ENCODE measurements at places on chromosomes 6 and 20.

- DNase-seq, result no peak
These were observed 122.2 kb downstream of the CDH26 start for GRCh38 chr20:60080401-60080800.

GRCh38 chr6:13712599-13712898 is 914 bp upstream of the RANBP9 start:
- no peak for DNase-seq

GRCh38 chr20:33667245-33667675 is 517 bp downstream of the ACTL10 start:
- DNase-seq, result no peak

DNA sequence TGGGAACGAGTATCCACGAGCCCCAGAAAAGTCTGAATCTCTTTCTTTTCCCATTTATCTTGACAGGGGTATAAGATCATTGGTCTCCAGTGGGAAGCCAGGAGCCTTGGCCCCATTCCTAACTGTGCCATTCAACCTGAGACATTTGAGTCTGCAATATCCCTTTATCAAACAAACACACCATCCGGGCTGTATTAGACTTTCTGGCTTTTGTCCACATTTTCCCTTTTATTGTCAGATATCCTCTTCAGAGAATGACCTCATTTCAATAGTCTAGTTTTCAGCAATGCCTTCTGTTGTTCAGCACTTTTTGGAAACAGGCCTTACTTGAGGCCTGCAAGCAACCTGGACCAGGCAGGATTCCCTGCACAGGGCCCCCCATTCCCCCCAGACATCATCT is 15.7 kb downstream of the BPIFA1 start:
- DNase-seq, result no peak

- no peak for DNase-seq
These were observed 39.6 kb upstream of the MLN start for GRCh38 chr6:33843131-33844121.

DNA sequence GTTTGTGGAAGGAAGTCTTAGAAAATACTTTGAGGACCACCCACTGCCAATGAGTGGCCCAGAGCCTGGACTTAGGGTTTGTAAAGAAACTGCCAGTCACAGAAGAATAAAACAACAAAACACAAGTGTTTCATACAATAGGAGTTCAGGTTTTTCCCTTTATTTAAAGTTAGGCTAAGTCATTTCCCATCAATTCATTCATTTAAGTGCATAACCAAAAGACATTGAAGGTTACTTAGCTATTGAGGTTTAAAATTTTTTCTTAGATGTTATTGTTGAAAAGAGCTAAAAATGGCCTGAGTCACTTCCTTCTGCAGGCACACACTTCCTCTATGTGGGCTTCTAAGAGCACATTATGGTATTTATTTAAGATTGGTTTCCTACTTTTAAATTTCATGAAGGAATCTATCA is 54.2 kb downstream of the ARMC2 start:
- no peak for DNase-seq

DNA sequence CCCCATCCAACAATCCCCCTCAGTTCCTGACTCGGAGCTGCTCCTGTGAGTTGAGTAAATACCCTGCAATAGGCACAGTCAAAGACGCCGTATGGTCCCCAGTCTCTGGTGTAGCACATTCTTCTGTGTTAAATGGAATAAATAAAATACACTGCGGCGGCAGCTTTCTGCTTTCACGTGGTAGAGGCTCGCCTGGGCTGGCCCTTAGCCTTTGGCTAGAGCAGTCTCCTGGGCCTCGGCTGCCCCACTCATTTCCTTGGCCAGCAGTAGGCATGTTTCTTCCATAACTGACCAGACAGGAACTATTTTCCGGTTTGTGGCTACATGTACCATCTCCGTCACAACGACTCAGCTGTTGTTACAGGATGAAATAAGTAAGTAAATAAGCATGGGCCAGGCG is 20.7 kb downstream of the SERPINB6 start:
- no peak for DNase-seq

GRCh38 chr6:146865756-146866379 is 267.1 kb downstream of the ADGB start:
- no peak for DNase-seq

DNA sequence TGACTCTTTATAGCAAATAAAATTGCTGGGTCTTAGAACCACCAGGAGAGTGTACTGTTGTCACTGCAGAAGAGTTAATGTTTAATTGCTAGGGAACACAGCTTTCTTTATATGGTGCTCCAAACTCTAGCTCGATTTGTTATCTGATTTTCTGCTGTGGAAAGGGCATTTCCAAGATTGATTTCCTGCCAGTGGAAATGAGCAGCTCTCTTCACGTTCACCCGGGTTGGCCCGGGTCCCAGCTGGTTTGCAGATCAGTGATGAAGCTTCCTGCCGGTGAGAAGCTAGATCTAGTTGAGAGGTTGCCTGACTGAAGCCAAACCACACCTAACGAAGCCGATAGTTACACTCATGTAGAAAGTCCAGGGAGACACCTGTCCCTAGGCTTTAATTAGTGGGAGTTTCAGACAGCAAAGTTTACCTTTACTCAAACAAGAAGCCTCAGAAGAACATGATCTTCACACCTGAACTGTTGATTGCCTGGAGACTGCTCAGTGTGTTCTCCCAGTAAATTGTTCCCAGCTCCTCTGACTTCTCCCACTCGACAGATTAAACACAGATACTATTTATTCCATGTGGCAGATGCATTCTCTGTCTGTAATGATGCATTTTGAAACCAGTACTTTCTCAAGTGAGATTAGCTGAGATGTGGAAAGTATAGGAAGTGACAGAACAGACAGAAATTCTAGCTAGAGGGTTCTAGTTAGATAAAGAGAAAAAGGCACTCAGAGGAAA is 27.8 kb downstream of the PAQR8 start:
- DNase-seq, result no peak

DNA sequence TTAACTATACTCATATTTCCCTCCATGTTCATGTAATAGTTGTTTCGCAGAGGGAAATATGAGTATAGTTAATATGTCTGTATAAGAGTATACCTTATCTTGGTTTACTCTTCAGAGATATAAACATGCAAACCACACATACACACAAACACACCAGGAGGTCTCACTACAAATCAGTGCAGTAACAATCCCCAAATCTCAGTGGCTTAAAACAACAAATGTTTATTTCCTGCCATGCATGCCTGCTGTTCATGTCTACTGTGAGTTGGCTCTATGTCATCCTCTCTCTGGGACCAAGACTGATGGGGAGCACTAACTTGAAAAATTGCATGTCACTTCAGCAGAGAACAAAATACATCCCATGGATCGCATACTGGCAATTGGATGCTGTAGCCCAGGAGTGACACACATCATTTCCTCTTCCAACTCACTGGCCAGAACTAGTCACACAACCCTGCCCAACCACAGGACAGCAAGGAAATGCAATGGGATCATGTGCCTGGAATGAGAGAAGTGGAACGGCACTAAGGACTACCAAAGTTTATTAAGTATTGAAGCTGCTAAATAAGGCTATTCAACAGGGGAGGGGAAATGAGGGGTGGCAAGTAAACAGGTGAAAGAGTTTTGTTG is 89.0 kb upstream of the DTNBP1 start:
- DNase-seq, result no peak

DNA sequence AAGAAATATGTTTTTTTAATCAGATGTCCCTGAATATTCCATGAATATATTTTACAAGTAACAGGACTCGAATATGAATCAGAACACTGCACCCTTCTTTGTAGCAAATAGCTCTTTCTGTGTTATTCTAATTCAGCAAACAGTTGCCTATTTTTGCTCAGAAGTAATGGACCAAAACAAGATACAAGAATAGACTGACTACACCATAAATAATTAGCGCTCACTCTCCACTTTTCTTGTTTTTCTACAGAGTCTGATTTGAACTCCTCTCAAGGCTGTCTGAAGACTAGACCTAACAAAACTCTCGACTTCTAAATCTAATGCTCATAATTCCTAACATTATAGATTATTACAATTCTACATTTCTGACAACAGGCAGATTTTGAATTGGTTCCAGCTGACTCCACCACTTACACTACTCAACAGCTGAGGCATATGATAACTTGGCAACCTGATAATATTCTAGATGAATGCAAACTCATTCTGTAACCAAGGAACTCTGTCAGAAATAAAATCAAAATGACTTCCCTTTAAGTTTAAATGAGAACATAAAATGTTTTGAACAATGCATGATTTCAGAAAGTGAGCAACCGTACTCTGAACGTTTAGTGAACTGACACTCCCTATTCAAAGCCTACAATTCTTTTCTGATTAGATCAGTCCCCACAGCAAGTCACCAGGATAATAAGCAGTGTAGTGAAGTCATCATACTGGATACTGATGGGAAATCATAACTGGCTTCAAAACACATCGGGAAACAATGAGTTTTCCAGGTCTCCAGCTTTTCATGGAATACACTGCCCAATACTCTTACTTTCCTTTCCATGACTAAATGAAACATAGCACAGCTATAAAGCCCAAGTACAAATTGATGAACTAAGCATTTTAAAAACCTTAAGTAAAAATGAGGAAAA is 114.2 kb upstream of the BEND6 start:
- no peak for DNase-seq

DNA sequence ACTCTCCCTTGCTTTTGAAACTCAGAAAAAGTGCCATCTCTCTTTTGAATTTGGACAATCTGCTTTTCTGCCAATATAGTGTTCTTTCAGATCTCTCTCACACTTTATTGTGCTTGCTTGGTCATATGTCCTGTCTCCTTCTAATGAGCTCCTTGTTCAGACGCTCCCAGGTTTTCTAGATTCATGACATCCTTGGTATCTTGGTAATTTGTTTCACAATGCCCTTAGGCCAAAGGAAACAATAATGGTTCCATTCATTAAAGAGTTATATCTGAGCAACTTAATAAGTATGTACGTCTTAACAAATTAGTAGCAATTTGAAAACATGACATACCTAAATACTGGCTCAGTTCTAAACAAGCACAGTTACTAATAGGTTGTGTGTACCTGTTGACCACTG is 293.4 kb upstream of the SPTLC3 start:
- no peak for DNase-seq

- no peak for DNase-seq
These were observed 2.7 kb downstream of the DLL1 start for GRCh38 chr6:170288091-170288631.

GRCh38 chr6:27753668-27754407 is 158.4 kb downstream of the OR2B2 start:
- peak; percentile 85 for DNase-seq

DNA sequence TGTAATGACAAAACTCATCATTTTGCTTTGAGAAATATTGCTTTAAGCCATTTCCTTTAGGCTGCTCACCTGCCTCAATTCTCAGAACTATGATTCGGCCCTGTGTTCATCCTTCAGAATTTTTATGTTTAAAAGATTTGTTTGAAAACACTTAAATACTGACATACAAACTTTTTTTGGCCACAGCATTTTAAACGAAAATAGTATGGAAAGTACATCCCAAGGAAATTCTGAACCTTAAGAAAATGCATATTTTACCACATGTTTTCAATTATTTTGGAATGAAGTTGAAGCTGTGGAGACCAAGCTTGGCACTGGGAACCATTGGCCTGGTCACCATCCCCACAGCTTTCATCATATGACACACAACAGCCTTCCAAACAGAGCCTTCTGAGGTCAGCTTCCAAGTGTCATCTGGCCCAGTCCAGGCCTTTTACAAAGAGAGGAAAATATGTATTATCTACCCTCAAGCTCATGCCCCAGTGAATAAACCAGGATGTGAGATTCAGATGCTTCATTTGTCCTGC is 83.3 kb downstream of the SOD2 start:
- no peak for DNase-seq

DNA sequence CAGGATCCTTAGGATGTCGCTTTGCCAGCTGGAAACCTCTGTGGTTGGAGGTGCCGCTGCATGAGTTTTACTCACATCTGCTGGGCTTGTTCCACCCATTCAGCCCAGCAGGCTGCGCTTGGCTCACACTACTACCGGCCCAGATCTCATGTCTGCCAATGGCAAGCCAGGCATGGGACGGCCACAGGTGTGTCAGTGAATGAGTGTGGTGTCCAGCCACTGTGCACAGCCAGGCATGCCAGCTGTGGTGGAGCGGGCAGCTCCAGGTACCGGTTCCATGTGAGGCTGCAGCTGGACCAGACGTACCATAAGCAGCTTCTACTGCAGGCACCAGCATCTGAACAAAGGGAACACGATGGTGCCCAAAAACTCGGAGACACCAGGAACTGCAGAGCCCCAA is 33.1 kb upstream of the ASF1A start:
- no peak for DNase-seq

DNA sequence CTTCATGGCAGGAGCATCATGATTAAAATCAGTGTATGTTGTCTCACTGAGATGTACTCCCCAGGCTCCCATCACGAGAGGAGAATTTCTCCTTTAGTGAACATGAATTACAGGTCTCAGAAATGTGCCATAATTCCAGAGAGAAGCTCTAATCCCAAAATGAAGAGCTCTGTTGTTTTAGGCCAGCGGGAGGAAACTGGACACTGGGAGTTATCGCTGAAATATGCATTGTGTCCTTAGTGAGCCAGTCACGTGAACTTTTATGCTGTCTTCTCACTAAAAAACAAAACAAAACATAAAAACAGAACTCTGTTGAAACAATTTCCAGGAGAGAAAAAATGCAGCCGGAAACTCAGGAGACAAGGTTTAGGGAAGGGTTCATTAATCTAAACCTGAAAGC is 315.7 kb upstream of the NT5E start:
- no peak for DNase-seq

- DNase-seq, result no peak
These were observed 184.8 kb upstream of the ECI2 start for GRCh38 chr6:4319981-4320683.

DNA sequence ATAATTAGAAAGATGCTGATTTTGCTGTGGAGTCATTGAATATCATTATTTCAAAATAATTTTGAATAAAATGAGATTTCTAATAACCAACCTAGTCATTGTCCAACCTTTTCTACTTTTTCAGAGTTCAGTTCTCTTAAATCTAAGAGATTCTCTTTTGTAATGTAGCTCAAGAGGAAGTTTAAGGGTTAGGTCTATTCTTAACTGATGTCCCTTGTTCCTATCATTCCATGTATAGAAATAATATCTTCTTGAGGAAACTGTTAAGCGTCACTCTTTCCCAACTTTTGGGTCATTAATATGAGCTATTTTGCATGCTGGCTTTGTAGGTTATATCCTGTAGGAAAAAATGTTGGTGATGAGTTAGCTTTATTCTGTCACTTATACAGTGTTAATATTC is 27.0 kb downstream of the RNF144B start:
- no peak for DNase-seq

GRCh38 chr20:1165941-1166340 is 18.8 kb downstream of the TMEM74B start:
- no peak for DNase-seq

- no peak for DNase-seq
These were observed 66.6 kb upstream of the FAM184A start for GRCh38 chr6:119145111-119145510.

DNA sequence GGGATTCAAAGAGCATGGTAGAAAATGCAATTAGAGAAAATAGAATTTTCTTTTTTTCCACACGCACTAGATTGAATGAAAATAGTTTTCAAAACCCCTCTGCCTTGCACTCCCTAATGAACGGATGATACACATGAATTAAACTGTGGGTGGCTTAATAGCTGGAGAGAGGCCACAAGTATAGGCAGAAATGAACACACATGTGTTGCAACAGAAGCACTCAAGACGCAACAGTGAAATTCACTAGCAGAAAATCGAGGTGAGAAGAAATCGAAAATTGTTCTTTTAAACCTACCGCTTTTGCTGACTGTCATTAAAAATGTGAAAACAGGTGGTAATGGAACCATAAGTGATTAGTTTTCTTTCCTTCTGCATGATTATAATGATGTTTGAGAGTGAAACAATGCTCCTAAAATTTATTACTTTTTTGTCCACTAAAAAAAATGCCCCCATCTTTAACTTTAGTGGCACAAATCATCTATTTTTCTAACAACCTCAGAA is 80.1 kb upstream of the SHLD1 start:
- no peak for DNase-seq

GRCh38 chr6:69129046-69129445 is 494.0 kb downstream of the ADGRB3 start:
- no peak for DNase-seq

All from CMK (cell line).